Right kidney (tissue), 9 donors: ENCODE measurements at places on chromosomes 4 and X.
A peak's percentile ranks its signal among the peaks of the same experiment; 100 is the strongest.

DNA sequence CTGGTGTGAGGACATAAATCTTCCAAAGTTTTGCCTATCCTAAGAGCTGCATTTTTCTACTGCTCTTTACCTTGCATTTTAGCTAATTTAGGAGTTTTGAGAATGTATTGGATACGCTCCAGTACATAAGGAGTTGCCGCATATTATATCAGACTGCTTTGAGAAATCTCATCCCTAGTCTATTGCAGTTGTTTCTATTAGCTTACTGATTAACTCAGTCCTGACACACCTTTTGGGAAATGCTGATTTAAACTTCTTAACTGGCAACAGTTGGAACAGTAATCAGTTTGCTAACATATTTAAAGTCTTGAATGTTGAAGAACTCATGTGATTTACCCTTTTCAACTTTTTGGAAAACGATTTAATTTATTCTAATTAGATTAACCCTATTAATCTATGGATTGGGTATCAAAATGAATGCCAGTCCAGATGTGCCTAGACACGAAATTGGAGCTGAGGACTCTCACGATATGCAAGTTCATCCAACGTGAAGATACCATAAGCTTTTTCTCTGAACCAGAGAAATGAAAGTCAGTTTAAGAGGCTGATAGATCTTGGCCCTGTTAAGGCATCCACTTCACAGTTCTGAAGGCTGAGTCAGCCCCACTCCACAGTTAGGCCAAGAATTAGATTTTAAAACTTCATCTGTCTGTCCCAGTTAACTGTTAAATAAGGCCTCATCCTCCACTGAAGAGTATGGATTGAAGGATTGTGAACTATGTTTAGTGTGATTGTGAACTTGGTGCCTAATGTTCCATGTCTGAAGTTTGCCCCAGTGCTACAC lies 90.0 kb downstream of the MAOA start:
- DNase-seq: no peak

- no peak for DNase-seq
Observed at GRCh38 chr4:113831457-113831856, 69.9 kb upstream of the CAMK2D start.

DNA sequence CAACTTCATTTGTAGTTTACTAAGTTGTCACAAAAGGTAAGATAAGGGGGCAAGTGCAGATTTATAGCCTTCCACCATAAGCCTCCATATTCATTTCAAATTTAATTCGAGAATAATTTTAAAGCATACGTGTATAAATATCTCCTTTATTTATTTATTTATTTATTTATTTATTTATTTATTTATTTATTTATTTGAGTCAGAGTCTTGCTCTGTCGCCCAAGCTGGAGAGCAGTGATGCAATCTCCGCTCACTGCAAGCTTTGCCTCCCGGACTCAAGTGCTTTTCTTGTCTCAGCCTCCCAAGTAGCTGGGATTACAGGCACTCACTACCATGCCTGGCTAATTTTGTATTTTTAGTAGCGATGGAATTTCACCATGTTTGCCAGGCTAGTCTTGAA lies 523.4 kb downstream of the FAT4 start:
- no peak for DNase-seq

DNA sequence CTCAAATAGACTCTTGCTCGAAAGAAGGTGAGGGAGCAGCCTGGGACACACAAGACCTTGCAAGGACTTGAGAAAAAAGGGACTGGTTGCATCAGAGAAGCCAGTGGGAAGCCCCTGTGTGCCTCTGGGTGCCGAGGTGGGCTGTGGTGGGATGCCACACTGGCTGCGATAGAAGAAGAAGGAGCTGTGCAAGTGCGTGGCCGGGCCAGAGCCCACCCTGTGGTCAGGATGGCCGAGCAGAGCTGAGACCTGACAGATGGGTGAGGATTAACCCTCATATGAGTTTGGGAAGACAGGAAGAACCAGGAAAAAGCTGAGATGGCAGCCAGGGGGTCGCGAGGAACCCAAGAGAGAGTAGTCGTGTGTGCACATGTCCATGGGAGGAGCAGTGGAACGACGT lies 44.6 kb upstream of the HGFAC start:
- DNase-seq: no peak

DNA sequence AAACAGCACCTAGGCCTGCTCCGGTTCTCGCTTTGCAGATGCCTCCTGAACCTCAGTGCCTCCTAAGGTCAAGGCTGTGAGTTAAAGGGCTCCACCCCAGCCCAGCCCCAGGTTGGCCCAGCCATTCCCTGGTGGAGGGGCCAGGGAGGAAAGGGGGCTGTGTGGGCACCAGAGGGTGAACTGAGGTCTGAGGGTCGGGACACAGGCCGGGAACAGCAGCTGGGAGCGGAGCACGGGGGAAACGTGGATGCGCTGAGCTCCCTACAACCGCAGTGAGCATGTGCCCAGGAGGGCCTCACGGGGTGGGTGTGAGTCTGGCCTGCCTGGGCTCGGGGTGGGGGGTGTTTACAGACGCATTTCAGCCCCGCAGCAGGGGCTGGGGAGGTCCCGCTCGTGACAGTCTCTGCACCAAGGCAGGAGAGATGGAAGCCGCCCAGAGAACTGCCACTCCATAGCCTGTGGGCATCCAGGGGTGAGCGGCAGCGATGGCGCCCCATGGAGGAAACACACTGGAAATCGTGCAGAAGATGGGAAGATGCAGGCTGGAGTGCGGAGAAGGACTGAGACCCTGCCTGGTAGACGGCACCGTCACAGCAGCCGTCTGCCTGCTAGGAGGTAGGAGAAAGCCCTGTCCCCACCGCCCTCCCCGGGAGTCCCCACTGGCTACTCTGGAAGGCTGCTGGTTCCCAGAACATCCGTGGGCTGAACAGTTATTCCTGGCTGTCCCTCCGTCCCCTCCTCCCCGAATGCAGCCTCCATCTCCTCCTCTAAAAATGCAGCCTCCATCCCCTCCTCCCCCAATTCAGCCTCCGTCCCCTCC lies 9.9 kb upstream of the SLC25A6 start:
- no peak for DNase-seq

DNA sequence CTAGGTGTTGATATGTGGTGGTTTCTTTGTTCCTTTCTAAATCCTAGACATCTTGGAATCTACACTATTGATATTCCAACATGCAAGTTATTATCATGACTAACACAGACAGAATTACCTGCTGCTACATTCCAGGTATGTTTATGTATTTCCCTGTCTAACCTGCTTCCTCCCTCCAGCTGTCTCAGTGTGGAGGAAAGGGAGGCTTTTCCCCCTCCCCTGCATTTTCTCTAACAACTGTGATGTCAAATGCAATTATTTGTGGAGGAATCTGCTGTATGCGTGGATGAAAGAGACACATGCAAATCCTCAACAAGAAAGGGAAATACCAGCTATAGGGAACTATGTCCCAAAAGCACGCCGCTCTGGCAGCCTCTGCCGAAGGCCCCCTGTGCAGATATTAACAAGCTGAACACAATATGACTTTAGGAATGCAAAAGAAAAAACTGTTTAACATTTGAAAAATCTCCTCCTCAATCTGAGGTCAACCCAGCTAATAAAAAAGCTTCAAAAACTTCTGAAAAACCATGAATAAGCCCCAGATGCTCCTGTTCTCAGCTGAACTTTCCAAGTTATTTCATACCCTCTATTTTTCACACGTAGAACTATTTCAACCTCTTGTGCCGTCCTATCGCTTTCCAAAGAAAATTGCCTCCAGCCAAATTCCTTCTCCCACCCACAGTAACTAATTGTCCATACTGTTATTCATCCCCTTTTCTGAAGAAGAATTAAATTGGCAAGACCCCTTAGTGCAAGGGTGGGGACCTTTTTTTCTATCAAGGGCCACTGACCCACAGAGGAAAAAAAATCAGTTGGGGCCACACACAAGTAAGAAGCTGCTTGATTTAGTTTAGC lies 225.1 kb upstream of the GPC4 start:
- DNase-seq: no peak

DNA sequence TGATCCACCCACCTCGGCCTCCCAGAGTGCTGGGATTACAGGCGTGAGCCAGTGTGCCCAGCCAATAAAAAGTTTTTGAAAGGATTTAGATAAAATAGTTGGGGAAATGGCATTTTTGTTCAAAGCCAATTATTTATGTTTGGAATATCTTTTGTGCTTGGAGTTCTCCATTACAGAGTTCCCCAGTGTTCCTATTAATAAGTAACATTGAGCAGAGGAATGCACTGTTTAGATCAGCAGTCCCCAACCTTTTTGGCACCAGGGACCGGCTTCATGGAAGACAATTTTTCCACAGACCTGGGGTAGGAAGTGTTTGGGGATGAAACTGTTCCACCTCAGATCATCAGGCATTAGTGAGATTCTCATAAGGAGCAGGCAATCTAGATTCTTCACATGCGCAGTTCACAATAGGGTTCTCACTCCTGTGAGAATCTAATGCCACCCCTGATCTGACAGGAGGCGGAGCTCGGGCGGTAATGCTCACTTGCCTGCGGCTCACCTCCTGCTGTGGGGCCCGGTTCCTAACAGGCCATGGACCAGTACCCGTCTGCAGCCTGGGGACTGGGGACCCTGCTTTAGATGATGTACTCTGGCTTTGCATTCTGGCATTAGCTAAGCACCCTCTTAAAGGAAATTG lies 8.3 kb downstream of the PKD2 start:
- peak; percentile 35 for DNase-seq

GRCh38 chrX:135112096-135112729 lies 8.1 kb downstream of the ETDB start:
- no peak for DNase-seq

- DNase-seq: no peak
Observed at GRCh38 chr4:1155314-1155713, 17.1 kb downstream of the SPON2 start.

GRCh38 chrX:39519030-39519488 lies 578.7 kb downstream of the BCOR start:
- DNase-seq: peak; percentile 48

- DNase-seq: no peak
Observed at GRCh38 chrX:127943571-127943970, 108.6 kb downstream of the ACTRT1 start.

DNA sequence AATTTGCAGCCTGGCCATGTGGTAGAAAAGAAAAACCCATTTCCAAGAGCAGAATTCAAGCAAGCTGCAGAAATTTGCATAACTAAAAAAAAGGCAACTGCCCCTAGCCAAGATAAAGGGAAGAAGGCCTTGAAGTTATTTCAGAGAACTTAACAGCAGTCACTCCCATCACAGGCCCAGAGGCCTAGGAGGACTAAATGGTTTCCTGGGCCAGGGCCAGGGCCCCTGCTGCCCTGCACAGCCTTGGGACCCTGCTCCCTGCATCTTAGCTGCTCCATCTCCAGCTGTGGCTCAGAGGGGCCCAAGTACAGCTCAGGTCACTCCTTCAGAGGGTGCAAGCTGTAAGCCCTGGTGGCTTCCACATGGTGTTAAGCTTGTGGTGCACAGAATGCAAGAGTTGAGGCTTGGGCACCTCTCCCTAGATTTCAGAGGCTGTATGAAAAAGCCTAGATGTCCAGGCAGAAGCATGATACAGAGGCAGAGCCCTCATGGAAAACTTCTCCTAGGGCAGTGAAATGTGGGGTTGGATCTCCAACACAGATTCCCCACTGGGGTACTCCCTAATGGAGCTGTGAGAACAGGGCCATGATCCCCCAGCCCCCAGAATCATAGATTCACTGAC lies 6.7 kb upstream of the MID2 start:
- DNase-seq: no peak

DNA sequence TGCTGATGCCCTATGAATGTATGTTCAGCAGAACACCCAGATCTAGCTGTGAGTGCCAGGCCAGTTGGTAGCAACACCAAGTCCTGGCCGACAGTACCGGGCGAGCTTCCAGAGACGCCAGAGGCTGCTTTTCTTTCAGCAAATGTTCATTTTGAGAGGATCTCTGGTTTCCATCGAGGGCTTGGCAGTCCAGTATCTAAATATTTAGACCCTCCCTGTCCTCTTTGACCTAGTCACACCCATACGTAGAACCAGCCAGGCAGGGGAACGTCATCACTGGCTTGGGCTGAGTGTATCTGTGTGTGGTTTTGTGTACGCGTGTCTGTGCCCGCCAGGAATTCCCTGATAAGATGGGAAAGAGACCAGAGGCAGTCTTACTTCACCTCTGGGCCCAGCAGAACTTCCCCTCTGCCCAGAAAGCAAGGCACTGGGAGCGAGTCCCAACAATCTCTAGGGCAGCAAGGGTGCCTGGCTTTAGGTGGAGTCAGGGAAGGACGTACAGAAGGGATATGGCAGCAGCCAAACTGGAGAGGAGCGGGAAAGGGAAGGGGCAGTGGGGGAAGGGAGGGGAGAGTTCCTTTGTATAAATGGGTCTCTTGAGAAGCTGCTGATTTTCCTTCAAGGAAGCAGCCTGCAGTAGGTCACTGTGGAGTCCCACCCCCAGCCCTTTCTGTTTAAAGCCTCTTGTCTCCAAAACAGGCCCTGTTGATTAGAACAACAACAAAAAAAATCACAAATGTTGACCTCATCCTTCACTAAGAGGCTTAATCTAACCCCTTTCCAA lies 15.0 kb upstream of the ELF4 start:
- no peak for DNase-seq

- DNase-seq: no peak
Observed at GRCh38 chr4:183639291-183639690, 19.7 kb downstream of the RWDD4 start.

DNA sequence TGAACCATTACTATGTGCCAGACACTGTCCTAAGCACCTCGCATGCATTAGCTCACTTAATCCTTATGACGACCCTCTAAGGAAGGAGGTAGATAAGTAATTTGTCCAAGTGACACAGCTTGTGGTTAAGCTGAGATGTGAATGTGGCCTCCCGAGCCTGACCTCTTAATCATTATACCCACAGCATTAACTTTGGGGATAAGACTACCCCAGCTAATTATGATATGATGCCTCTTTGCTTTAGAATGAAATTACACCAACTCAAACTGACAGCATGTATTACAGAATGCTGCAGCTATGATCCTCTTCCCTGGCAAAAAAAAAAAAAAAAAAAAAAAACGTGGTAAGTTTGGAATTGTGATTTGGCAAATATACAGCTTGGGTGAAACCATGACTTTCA lies 53.5 kb downstream of the APBB2 start:
- no peak for DNase-seq

GRCh38 chrX:136055651-136056221 lies 70.5 kb downstream of the SLC9A6 start:
- DNase-seq: no peak

DNA sequence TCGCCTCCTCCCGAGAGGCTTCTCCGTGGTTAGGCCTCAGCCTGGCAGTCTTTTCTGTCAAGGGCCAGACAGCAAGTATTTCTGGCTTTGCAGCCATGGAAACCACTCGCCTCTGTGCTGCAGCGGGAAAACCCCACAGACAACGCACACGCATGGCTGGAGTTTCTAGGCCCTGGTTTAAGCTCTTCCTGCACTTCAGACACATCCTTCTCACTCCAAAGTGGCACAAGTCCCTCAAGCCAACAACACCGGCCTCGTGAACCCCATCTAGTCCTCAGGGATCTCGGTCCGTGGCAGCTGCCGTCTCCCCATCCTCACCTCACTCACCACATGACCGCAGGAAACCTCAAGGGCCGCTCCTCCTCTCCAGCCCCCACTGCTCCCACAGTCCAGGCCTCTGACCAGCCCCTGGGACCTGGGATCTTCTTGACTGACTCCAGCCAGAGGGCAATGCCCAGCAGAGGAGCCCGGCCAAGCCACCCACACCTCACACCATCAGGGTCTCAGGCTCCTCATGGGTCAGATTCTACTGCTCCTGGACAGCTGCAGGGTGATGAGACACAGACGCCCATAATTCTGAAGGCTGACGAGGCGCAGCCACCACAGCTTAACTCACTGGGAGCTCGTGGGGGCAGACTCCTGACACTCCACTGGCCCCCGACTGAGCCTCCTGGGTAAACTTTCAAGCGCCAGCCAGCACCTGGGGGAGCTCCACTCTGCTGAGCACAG lies 21.7 kb downstream of the LETM1 start:
- no peak for DNase-seq
